ENCODE measurements at places on chromosomes 6 and 20.

DNA sequence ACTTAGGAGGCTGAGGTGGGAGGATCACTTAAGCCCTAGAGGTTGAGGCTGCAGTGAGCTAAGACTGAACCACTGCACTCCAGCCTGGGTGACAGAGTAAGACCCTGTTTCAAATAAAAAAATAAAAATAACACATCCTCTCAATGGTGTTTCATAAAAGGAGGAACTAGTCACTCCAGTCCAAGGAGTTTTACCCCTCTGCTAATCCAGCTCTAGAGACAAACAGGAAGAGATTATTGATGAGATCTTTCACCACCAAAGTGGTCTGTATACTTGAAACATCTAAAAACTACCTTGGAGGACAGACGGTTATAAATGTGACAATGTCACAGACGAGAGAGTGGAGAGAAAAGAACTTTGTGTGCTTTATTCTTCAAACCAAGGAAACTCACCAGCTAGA, 58.2 kb downstream of the PIGU start:
- no peak for DNase-seq

GRCh38 chr6:28738396-28738765, 185.4 kb downstream of the TRIM27 start:
- DNase-seq: no peak

DNA sequence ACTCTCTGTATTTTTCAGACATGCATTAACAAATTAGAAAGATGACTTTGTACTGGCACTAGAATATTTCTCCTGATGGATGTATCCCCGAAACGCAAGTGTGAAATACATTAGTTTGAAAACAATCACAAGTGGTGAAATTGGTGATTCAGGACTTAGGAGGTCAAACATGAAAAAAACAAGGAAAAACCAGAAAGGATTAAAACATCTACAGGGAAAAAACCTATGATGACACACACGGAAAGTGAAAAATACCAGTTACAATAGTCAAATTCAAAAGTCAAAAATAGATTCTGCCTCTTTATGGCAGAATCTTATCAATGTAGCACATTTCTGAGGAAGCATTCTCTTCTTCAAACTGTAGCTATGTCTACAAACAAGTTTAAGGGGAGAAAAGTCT, 129.0 kb upstream of the SGK1 start:
- DNase-seq: no peak

- no peak for DNase-seq
Measured at GRCh38 chr6:169618526-169619490, 83.0 kb downstream of the WDR27 start.

DNA sequence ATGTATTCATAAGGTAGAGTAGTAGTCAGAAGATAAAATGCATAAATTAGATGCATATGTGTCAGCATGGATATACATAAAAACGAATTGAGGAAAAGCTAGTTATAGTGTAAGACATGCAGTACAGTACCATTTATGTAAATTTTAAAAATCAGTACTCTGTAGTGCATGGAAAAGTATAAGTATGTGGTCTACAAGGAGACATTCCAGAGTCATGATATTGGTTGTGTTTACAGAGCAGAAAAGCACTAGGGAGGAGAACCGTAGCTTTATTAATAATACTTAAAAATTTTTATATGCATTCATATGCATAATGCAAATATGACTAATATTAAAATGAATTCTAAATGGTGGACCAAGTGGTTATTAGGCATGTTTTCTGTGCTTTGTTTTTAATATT, 220.0 kb downstream of the ZFAND3 start:
- no peak for DNase-seq

GRCh38 chr6:49933526-49933925, 30.4 kb downstream of the DEFB114 start:
- no peak for DNase-seq

- no peak for DNase-seq
Measured at GRCh38 chr6:17966451-17966850, 21.0 kb downstream of the KIF13A start.

- DNase-seq: no peak
Measured at GRCh38 chr6:89081129-89081422, 525 bp downstream of the PNRC1 start.

Data from stimulated activated naive CD4-positive, alpha-beta T cell (primary cell).